ENCODE measurements at places on chromosomes 7 and 10. TPM values are rescaled to one million over a fixed set of nuclear protein-coding genes. Genes with fewer than 3 reads are reported as not detected.

C7orf25 gene
- total RNA-seq = 9.5 TPM

MOGAT3 gene
- not detected for total RNA-seq

NXPH1 gene
- not detected for total RNA-seq

RARRES2 gene
- not detected for total RNA-seq

ICA1 gene
- total RNA-seq = 43.2 TPM
